Fibroblast of villous mesenchyme (primary cell): ENCODE measurements at places on chromosomes 11 and 22. TPM values are rescaled to one million over a fixed set of nuclear protein-coding genes. Genes with fewer than 3 reads are reported as not detected.

The MYEOV gene
- total RNA-seq = 0.86 and 3.2 TPM in 2 replicates

The ZP1 gene
- not detected in 2 replicates for total RNA-seq

The MISFA gene
- total RNA-seq = under 0.01 and 0.32 TPM in 2 replicates

The YPEL4 gene
- total RNA-seq = 0.43 and 0.64 TPM in 2 replicates

The ABCC8 gene
- not detected in 2 replicates for total RNA-seq

The MYOD1 gene
- under 0.01 TPM in 1 of 2 replicates, not detected in the other for total RNA-seq

The NRIP3 gene
- total RNA-seq = 10.8 and 20.9 TPM in 2 replicates

The RNF141 gene
- 18.0 and 31.1 TPM in 2 replicates for total RNA-seq

The SLC16A8 gene
- total RNA-seq = under 0.01 TPM in 1 of 2 replicates, not detected in the other

The CNTN5 gene
- total RNA-seq = under 0.01 and 0.32 TPM in 2 replicates

The MLC1 gene
- under 0.01 TPM in 2 replicates for total RNA-seq

The TRPC6 gene
- 26.4 and 35.8 TPM in 2 replicates for total RNA-seq

The RBFOX2 gene
- 160 and 174 TPM in 2 replicates for total RNA-seq
